Activated CD4-positive, alpha-beta T cell treated with anti-CD3 and anti-CD28 coated beads, Interleukin-2, amount 50 U/mL, for 16 hours (primary cell): ENCODE measurements at places on chromosomes 13 and 19.

DNA sequence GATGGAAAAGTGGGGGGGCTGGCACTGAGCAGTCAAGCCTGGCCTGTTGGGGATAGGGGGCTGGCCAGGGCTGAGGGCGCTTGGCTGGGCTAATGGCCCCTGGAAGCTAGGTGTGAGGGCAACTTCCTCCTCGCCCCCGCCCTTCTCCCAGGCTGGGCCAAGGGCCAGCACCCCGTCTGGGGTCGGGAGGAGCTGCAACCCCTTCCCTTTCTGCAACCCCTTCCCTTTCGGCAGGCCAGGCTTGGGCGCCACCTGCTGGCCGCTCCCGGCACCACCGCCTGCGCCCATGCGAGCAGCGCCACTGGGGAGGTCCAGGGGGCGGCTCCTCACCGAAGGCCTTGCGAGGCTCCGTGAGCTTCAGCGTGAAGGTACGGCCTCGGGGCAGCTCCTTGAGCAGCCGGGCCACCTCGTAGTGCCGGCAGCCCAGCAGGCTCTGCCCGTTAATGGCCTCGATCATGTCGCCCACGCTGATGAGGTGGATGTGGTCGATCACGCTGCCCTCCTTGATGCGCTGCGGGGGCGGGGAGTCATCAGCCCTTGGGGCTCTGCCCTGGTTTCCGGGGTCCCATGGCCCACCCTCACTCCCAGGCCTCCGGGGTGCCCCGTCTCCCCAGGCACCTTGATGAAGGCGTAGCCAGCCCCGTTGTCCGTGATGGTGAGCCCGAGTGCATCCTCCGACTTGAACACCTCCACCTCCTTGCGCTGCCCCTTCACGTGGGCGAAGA is 5.0 kb upstream of the PTGER1 start:
- DNase-seq, result peak; percentile 69

GRCh38 chr19:38970664-38971532 is 4.6 kb downstream of the FBXO17 start:
- no peak for DNase-seq

- no peak for DNase-seq
Measured at GRCh38 chr19:16288544-16288943, 36.1 kb upstream of the KLF2 start.

GRCh38 chr13:94217370-94217769 is 262.1 kb downstream of the DCT start:
- DNase-seq, result no peak

DNA sequence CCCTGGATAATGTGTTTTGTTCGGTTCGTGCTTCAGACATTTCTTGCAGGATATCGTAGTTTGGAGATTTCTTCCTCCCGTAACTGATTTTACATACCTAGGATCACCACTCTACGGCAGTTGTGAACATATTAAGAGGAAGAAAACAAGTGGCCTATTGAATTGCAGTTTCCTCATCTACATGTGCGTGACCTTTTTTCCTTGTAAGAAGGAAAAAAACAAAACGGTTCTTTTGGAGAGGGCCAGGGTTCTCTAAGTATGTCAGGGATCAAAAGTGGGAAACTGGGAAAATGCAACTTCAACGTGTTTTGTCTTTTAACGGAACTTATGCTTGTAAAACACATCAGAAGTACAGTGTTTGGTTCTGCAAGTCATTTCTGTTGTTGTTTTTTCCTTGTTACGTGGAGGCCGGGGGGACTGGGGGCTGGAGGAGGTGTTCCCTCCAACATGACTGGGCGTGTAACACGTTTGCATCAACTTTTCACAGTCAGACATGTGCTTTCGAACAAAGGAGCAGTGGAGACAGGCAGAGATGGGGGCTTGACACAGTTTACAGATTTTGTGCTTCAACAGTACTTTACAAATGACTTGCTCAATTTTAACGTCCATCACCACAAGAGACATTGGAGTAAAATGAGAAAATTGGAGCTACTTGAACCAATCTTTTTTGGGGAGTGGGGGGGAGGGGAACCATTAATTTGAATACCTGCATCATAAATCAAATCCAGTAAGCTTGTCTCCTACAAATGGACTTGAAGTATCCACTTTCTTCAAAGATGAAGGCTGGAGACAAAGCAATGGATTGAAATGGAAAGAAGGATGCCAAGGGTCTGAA is 3.8 kb downstream of the ZC3H4 start:
- peak; percentile 90 for DNase-seq

DNA sequence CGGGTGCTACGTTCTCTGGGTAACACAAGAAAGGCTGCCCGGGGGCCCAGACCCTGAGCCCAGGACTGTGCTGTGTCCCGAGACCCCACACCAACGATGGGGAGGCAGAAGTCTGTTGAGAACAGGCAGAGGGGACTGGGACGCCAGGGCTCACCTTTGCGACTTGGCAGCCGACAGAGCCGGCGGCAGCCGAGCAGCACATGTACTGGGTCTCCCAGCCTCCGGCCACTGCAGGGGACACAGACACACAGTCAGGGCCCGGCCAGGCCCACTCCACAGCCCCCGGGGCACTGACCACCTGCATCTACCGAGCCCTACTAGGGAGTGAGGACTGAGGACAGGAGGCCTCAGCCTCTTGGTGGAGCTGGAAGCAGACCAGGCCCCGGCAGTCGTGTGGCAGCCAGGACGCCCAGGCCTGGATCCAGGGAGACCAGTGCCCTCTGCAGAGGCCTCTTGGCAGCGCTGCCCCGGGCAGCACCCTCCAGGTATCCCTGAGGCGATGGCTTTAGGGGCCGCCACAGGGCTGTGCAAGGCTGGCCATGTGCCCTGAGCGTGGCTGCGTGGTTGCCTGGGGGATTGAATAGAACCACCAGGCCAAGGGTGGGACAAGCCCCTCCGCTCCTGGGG is 5.6 kb upstream of the ATP8B3 start:
- DNase-seq, result no peak

DNA sequence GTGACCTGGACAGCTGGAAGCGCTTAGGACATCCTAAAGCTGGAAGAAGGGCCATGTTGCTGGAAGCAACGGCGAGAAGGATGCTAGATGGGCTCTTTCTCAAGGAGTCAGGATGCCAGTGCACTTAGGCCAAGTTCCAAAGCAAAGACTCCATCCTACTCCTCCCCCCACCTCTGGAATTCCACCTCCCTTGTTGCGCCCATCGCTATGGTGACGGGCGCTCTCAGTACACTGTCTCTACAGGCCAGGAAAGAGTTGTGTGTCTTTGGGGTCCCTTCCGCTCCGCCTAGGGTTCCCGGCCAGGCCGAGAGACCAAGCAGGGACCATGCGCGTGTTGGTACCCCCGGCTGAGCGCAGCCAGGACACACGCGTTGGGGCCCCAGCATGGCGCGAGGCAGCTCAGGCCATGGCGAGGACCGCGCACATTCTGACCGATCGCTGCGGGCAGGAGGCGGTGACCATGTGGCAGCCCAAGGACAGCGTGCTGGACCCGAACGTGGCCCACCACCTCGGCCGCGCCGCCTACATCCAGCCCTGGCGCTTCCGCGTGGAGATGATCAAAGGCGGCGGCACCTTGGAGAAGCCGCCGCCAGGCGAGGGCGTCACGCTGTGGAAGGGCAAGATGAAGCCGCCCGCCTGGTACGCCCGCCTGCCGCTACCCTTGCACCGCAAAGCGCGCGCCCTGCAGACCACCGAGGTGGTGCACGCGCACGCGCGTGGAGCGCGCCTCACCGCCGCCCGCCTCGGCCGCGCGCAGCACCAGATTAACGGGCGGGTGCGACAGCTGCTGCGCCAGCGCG is 31.0 kb upstream of the SLC1A6 start:
- no peak for DNase-seq

DNA sequence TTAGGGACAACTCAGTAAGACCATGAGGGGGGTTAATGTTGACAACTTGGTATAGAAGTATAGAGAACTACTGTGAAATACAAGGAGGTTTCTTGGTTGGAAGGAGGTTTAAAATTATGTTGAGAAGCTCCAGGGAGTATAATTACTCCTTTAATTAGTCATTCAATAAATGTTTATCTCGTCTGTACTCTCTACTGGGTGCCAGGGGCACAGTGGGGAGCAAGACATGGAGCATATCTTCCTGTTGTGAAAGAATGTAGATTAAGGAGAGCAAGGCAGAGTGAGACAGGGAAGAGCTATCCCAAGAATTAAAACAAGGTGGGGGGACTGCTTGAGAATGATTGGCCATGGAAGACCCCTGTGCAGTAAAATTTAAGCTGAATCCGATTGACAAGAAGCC is 33.7 kb upstream of the TDRD3 start:
- no peak for DNase-seq

GRCh38 chr19:6828306-6828697 is 55.8 kb downstream of the VAV1 start:
- no peak for DNase-seq

DNA sequence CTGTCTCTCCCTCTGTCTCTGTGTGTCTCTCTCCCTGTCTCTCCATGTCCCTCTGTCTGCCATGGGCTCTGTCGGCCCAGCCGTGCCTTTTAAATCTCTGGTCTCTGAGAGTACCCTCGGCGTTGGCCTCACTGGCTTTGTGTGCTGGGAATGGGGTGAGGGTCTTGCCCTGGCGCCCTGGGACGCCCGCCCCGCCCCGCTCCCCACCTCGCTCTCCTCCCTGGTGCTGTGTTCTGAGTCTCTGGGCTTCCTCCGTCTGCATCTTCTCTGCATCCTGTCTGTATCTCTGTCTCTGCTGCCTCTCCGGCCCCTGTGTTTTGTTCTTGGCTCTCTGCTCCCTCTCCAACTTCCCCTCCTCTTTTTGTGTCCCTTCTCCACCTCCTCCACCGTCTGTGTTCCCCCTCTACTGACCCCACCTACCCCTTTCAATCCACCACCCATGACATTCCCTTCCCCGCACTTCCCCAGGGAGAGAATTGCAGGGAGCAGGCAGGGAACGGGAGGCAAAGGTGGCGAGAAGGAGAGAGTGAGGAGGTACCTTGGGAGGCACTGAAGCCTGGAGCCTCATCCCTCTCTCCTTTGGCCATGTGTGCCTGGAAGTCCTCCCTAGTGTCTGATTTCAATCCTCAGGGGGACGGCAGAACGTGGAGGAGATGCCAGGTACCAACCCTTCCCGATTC is 4.0 kb upstream of the MEIS3 start:
- no peak for DNase-seq

- DNase-seq, result no peak
Measured at GRCh38 chr13:24313439-24313838, 4.1 kb downstream of the C1QTNF9 start.

- DNase-seq, result no peak
Measured at GRCh38 chr13:97257228-97257755, 35.2 kb downstream of the MBNL2 start.

DNA sequence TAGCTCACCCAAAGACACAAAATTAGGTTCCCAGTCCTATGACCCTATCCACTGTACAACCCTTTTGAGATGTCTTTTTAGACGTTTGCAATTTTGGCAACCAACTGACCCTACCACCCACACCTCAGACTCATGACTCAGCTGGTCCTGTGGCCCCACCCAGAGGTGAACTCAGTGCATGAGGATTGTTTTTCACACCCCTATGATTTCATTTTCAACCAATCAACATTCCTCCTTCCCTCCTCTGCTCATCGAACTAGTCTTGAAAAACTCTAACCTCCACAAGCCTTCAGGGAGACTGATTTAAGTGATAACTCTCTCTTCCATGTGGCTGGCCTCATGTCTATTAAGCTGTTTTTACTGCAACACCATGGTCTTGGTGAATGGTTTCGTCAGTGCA is 350.7 kb downstream of the UQCRFS1 start:
- no peak for DNase-seq

- no peak for DNase-seq
Measured at GRCh38 chr13:50450279-50450678, 393.2 kb downstream of the DLEU7 start.

- DNase-seq, result no peak
Measured at GRCh38 chr19:15136234-15136954, 29.2 kb downstream of the SYDE1 start.

DNA sequence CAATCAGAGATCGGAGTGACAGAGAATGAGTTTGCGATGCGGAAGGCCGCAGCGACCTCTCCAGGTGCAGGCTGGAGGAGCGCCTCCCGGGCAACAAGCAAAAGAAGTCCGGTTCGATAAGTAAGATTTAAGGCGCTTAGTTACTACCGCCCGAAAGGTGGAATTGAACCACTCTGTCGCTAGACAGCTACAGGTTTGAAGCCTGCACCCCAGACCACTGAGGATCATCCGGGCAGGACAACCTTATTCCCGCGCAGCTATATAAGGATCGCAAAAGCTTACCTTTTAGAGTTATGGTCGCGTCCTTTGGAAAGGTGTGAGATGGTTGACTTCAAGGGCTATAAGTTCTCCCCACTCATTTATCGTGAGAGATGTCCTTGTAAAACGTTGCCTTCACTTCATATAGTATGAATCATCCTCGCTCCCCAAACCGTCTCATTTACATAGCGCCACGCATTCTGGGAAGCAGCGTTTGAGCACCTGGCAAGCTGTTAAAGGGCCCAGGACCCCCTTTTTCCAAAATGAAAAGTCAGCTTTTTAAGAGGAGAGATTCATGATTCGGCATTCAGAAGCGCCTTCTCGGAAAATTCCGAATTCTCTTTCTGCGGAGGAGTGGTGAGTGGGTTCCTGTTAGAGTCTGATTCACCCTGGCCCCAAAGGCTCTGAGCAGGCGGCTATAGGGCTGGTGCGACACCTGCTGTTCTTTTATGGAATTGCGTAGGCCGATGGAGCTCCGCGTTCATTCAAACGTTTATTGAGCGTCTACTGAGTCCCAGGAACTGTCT is 10.8 kb downstream of the FOSB start:
- DNase-seq, result peak; percentile 94

DNA sequence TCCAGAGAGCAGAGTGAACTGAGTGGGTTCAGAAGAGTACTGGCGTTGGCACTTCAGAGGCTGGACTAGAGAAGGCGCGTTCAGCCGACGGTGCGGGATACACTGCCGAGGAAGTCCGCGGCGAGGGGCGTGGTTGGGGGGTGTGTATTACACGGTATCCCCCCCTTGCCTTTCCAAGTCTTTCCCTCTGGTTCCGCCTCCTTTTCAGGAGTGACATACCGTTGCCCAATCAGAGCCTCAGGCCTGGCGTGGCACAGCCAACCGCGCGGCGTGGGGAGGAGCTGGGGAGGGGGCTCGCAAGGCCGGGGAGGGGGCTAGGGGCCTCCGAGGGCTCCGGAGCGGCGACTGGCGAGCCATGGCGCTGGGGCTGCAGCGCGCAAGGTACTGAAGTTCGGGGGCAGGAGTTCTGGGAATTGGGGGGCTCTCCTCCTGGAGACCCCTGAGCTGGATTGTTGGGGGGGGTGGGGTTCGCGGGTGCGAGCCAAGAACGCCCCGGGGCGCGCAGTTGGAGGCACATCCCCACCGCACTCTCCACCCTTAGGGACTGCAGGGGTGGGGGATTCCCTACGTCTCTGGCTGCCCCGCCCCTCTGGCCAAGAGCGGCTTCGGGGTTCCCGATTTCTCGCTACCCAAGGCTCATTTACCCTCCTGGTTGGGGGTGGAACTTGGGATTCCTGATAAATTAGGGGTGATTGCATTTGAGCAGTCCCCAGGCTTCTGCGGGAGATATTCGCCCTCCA is at the start of gene HIF3A:
Gene HIF3A, plus strand, starts transcription at position 321 of the 740 bp plus-strand sequence. Its CDS starts 35 bp downstream, at position 356.
- DNase-seq, result no peak
